ENCODE measurements at places on chromosomes 5 and 9.

DNA sequence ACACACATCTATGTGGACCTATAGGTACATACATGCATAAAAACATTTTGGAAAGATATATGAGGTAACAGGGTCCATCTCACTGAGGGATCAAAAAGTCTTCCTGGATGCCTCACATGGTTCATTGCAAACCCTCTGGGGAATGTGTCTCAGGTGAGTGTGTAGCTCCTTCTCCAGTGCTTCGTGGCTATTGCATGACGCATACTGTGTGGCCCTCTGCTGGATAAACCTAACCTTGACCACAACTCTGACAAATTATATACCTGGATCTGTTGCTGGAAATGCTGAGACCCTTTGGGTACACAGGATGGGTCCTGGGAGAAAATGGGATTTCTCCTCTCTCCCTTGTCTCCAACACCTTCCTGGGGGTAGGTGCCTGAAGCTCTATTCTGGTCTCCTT, 91.9 kb downstream of the JAKMIP2 start:
- DNase-seq = no peak

DNA sequence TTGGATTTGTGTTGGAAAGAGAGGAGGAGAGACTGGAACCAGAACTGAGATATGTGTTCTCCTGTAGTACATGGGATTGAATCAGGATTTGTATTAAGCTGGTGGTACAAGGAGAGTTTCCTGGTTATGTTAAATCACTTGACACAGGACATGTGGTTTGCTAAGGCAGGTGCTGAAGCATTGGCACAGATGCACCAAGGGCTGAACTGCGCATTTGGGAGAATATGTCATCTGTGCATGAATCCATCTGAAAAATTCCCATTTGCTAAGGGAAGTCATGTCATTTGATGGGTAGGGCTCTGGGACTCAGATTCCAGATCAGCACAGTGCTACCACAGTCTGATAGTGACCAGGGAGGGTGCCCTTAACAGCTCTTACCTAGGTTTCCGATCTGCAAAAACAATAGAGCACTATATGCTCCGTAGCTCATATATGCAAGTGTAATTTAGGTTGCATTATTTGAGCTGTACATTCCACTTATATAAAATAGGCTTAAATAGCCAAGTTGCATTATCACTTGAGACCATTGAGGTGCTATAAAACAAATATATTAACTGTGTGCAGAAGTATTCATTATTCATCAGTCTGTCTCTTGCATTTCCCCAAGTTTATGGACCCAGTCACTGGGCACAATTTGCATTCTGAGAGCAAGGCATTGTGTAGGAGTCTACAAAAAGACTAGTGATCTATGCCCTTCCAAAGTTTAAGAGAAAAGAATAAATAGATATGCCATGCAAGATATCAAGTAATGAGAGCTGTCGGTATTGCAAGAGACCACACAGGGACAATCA, 55.2 kb downstream of the ADAMTS16 start:
- DNase-seq = no peak

DNA sequence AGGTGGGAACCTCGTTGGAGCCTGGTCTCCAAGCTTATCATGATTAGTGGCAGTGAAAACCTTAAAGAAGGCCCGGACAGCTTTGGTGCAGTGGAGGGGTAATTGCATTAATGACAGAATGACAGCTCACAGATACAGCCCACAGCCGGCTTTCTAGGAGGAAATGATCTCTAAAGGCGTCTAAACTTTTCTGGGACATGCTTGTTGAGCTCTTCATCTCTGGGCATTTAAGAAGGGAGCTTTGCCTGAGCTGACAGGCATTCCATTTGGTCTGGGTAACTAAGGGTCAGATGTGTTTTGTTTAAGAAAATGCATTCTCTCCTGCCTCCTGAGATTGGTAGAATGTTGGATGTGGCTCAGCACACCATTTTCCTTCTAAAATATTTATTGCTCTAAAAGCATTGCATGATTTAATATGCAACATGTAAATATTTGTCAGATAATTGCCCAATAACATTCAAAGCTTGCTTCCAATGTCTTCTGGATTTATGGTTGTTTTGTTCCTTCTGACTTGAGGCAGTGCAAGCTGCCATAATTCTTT, 4.0 kb downstream of the ANKRD33B start:
- DNase-seq = peak; percentile 51

- DNase-seq = no peak
Measured at GRCh38 chr5:54304040-54304439, 6.3 kb downstream of the ARL15 start.

GRCh38 chr9:115121181-115121580, 3.2 kb upstream of the TNC start:
- peak; percentile 56 for DNase-seq

- no peak for DNase-seq
Measured at GRCh38 chr9:129287619-129288305, 109.7 kb upstream of the IER5L start.

DNA sequence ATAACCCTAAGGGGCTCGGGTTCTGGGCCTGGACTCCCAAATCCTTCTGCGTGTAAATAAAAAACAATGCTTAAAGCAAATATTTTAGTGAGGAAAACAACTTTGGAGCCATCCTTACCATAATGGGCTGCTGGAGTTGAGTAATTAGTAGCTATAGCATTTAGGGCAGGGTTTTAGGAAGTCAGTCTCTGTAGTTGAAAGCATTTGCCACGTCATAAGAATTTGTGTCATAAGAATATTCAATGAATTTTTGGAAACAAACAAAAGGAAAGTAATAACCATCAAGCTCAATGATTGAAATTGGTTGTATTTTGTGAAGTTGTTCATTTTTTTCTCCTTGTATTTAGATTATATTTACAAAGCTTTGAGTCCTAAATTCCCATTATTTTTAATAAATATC, 114.8 kb upstream of the ELL2 start:
- DNase-seq = no peak

- DNase-seq = peak; percentile 56
Measured at GRCh38 chr5:167886196-167886595, 405.2 kb upstream of the WWC1 start.

GRCh38 chr5:147382776-147383175, 127.1 kb downstream of the DPYSL3 start:
- DNase-seq = peak; percentile 15

DNA sequence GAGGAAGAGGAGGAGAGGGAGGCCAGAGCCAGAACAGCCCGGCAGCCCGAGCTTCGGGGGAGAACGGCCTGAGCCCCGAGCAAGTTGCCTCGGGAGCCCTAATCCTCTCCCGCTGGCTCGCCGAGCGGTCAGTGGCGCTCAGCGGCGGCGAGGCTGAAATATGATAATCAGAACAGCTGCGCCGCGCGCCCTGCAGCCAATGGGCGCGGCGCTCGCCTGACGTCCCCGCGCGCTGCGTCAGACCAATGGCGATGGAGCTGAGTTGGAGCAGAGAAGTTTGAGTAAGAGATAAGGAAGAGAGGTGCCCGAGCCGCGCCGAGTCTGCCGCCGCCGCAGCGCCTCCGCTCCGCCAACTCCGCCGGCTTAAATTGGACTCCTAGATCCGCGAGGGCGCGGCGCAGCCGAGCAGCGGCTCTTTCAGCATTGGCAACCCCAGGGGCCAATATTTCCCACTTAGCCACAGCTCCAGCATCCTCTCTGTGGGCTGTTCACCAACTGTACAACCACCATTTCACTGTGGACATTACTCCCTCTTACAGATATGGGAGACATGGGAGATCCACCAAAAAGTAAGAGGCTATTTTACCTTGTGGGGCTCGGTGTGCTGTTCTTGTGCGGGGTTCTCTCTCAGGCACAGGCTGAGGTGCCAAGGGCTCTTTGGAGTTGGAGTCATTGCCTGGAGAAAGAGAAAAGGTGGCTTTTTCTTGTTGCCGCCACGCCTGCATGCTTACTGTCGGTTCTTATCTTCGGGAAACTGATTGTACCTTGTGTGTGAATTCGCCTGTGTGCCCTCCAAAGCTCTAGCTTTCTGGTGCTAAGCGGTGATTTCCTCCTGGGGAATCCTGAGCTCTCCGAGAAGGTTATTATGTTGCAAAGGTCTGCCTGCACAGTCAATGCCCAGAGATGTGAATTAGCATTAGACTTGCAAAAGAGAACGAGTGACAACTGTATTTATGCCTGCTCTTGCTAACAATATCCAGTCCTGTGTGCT, at the start of gene ISL1:
TSS of gene ISL1 (plus strand) at position 318 of the 991 bp plus-strand sequence. CDS start at position 542, 224 bp downstream.
- peak; percentile 66 for DNase-seq

- no peak for DNase-seq
Measured at GRCh38 chr5:137446615-137447014, 52.5 kb downstream of the SPOCK1 start.

DNA sequence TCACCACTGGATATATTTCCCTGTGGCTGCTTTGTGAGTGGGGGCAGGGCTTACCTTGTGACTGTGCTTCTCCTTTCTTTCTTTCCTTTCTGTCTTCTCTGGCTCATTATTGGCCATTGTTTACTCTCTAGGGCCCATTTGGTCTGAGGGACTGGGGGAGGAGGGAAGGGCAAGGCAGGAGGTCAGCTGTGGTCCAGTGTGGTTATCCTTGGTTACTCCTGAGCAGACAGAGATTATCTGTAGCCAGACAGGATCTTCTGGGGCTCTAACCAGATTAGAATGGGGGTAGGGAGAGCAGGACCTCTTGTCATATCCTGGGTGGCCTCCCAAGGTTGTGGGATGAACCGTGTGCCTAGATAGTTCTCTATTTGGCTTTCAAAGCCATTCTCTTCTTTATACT, 71.2 kb downstream of the ANKRD55 start:
- DNase-seq = no peak

DNA sequence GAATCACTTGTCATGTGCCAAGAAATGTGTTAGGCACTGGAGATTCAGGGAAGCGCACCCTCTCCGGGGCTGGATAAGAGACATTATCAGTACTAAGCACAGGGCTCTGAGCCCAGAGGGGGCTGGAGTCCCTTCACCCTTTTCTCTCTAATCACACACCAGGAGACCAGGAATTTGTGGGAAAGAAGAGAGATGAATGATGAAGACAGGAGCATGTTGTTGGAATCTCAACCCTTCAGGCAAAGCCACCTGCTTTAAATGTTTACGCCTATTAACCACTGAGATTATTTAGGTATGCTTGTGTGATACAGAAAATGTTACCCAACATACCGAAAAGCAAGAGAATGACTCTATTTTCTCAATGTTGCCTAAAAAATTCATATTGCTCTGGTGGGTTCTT, 119.8 kb downstream of the ENTREP1 start:
- no peak for DNase-seq

GRCh38 chr5:150064681-150065220, 21.6 kb downstream of the CSF1R start:
- DNase-seq = no peak

GRCh38 chr5:170310256-170310926, 12.8 kb upstream of the LCP2 start:
- no peak for DNase-seq

GRCh38 chr9:38641985-38642864, 21.8 kb upstream of the ANKRD18A start:
- DNase-seq = peak; percentile 6

- no peak for DNase-seq
Measured at GRCh38 chr9:123789554-123790292, 140.2 kb downstream of the DENND1A start.

GRCh38 chr9:36788534-36788933, 215.8 kb downstream of the MELK start:
- DNase-seq = no peak

- DNase-seq = no peak
Measured at GRCh38 chr5:104325356-104325755, 762.8 kb upstream of the NUDT12 start.

DNA sequence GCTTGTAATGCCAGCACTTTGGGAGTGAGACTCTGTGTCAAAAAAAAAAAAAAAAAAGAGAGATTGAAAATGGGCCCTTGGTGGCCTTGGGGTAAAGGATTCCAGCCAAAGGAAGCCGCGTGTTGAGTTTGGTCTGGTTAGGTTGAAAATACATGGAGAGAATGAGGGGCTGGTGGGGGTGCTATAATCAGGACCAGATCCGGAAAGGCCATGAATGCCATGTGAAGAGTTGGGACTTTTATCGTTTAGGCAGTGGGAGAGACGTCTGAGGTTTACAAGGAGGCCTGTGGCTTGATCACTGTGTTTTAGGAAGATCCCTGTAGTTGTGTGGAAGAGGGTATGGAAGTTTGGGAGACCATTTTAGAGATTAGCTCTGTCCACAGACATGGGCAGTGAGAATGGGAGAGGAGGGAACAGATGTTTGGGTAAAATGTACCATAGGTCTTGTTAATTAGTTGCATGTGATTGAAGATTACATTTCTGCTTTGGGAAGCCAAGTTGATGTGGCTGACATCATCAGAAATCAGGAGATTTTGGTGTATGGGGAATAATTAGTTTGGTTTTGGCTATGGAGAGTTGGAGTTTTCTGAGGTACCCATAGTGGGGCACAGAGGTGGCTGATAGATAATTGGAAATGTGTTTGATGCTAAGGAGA, 3.5 kb downstream of the MSANTD3 start:
- peak; percentile 70 for DNase-seq

DNA sequence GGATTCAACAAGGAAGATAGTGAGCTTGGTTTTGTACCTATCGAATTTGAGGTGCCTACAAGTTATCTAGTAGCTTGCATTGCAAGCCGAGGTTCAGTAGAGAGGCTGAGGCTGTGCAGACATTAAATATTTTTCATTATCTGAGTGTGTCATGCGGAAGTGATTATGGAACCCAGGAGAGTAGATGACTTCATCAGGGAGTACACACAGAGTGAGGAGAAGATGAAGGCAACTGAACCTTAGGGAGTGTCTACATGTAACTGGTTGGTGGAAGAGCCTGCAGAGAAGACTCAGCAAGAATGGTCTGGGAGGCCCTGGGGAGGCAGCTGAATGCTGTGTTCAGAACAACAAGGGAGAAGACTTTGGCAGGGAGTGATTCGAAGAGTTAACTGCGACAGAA, 393.9 kb downstream of the ARHGEF28 start:
- DNase-seq = peak; percentile 14
